Activated T-cell treated with anti-CD3 and anti-CD28 coated beads for 4 hours (primary cell): ENCODE measurements at places on chromosomes 13 and 19.

GRCh38 chr13:99686157-99686572 is 184.9 kb downstream of the TM9SF2 start:
- DNase-seq, result no peak

DNA sequence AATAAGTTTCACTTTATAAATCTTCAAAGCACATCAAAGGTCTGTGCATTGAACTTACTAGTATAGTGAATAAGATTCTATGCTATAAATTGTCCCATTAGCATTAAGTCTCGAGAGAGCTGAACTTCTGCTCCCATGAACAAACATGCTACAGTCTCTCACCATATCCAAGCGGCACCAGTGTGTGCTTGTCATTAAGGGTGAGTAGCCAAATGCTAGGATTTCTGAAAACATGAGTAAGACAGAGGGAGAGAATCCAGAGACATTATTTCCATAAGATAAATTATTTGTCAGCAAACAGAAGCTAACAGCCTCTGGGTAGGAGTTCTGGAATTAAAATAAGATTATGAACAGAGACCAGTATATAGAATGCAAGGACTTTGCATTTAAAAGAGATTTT is 2882.5 kb downstream of the PCDH9 start:
- no peak for DNase-seq

GRCh38 chr19:8445488-8446001 is 770 bp downstream of the HNRNPM start:
- DNase-seq, result peak; percentile 21

- no peak for DNase-seq
Observed at GRCh38 chr19:15038294-15038693, 11.0 kb upstream of the CASP14 start.
